ENCODE measurements at places on chromosomes 6 and 20.
A peak's percentile ranks its signal among the peaks of the same experiment; 100 is the strongest.

GRCh38 chr6:154981079-154981870 is 13.8 kb upstream of the TIAM2 start:
- no peak overlapping the region for H3K4me3 ChIP-seq
- H3K27ac ChIP-seq = no peak overlapping the region
- H3K4me1 ChIP-seq = no peaks in the 10 kb centered on the region
- DNase-seq = peak; percentile 40
- H3K36me3 ChIP-seq = no peaks in the 10 kb centered on the region

GRCh38 chr20:36687850-36688249 is 41.9 kb upstream of the SLA2 start:
- H3K4me1 ChIP-seq = no peaks in the 10 kb centered on the region
- H3K27me3 ChIP-seq = no peaks in the 10 kb centered on the region
- H3K27ac ChIP-seq = no peak overlapping the region
- no peak overlapping the region for H3K4me3 ChIP-seq
- no peak for DNase-seq

DNA sequence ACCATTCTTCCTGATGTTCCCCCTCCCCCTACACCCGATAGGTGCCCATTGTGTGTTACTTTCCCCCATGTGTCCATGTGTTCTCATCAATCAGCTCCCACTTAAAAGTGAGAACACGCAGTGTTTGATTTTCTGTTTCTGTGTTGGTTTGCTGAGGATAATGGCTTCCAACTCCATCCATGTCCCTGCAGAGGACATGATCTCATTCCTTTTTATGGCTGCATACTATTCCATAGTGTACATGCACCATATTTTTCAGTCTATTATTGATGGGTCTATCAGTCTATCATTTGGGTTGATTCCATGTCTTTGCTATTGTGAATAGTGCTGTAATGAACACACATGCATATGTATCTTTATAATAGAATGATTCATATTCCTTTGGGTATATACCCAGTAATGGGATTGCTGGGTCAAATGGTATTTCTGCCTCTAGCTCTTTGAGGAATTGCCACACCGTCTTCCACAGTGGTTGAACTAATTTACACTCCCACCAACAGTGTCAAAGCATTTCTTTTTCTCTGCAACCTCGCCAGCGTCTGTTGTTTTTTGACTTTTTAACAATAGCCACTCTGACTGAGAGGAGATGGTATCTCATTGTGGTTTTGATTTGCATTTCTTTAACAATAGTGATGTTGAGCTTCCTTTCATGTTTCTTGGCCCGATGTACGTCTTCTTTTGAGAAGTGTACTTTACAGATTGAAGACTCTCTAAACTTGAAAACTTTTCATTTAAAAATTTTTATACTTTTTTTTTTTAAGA is 41.0 kb upstream of the GCNT2 start:
- peaks cover 21% of the 10 kb centered on the region for H3K4me1 ChIP-seq
- H3K27me3 ChIP-seq = no peaks in the 10 kb centered on the region
- peak; percentile 35 for DNase-seq
- H3K27ac ChIP-seq = no peak overlapping the region

DNA sequence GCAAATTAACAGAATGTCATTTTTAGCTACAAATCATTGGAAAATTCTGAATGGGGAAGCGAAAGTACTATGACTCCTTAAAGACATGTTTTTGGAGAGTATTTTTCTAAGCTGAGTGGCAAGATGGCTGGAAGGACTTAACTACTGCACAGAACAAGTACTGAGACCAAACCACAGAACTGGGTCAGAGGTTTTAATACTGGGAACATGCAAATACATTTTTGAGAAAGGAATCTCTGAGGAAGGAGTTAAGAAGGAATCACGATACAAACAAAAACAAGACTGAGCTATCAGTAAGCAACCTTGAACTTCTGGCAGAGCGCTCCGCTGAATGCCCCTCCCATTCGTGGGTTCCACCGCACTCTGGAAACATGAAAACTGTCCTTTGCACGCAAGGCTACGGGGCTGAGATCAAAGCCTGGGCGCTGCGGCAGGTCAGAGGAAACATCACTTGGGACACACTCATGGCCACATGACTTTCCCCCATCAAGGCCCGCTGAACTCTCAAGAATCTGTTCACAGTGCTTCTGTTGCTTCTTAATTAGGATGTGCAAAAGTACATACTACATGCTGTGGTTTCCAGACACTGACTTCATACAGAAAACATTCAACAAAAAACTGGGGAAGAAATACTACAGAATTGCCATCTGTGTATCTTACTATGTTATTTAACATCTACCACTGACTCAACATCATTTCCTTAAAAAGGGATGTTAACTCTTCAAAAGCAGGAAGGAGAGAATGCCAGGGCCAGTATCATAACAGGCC is 27.8 kb downstream of the SLC23A2 start:
- H3K4me1 ChIP-seq = no peaks in the 10 kb centered on the region
- no peak overlapping the region for H3K27ac ChIP-seq
- DNase-seq = no peak
- H3K27me3 ChIP-seq = no peaks in the 10 kb centered on the region
- H3K4me3 ChIP-seq = no peak overlapping the region
- H3K36me3 ChIP-seq = peaks cover 16% of the 10 kb centered on the region

- no peaks in the 10 kb centered on the region for H3K27me3 ChIP-seq
- H3K27ac ChIP-seq = no peak overlapping the region
- DNase-seq = no peak
Measured at GRCh38 chr6:161429921-161430490, 156.1 kb upstream of the AGPAT4 start.

DNA sequence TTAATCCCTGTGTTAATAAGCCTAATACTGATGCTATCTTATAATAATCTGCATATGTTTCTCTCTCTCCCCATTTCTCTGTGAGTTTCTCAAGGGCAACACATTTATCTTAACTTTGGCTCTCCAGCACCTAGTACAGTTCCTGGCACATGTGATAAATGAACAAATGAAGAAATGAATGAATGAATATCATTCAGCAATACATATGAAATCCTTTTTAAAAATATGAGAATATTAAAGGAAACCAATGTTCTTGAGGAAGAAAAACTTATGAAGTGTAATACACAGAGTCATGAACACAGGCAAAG is 55.9 kb downstream of the PIGU start:
- no peak for DNase-seq
- peaks cover 23% of the 10 kb centered on the region for H3K36me3 ChIP-seq
- H3K27me3 ChIP-seq = no peaks in the 10 kb centered on the region
- H3K4me3 ChIP-seq = peak overlapping the region; percentile 9
- peak overlapping the region; percentile 65 for H3K27ac ChIP-seq
- peaks cover 11% of the 10 kb centered on the region for H3K4me1 ChIP-seq

DNA sequence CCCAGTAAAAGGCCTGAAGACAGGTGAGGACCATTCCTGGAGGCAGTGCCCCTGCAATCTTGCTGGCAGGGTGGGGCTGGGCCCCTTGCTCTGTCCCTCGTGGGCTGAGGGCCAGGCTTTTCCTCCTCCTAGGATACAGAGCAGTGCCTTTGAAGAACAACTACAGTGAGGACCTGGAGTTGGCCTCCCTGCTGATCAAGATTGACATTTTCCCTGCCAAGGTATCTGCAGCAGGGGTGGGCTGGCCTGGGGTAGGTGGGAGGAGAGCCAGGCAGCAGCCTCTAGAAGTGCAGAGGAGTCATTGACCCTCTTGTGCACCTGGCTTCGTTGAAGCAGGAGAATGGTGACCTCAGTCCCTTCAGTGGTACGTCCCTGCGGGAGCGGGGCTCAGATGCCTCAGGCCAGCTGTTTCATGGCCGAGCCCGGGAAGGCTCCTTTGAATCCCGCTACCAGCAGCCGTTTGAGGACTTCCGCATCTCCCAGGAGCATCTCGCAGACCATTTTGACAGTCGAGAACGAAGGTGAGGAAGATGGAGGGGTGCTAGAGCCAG is 36.5 kb downstream of the PLCG1 start:
- no peaks in the 10 kb centered on the region for H3K27me3 ChIP-seq
- H3K27ac ChIP-seq = peak overlapping the region; percentile 59
- peaks cover 53% of the 10 kb centered on the region for H3K36me3 ChIP-seq
- peaks cover 26% of the 10 kb centered on the region for H3K4me1 ChIP-seq

DNA sequence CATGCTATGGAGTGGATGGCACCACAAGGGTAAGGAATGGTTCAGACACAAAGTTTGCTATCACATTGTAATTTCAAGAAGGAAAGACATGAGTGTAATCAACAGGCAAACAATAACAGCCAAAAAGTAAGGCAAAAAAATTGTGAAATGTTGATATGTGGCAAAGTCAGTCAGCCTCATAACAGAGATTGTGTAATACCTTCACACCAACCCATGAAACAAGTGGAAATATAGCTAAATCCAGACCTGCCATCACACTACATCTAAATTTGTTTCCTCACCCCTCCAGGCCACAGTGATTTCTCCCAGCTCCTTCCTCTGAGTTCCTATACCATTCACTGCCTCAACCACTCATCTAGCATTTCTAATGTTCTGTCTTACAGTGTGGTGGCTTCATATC is 37.3 kb downstream of the SIM1 start:
- H3K27ac ChIP-seq = no peak overlapping the region
- no peak overlapping the region for H3K4me3 ChIP-seq
- no peaks in the 10 kb centered on the region for H3K36me3 ChIP-seq
- H3K27me3 ChIP-seq = no peaks in the 10 kb centered on the region

GRCh38 chr6:151437401-151437800 is 14.5 kb downstream of the RMND1 start:
- H3K27me3 ChIP-seq = no peaks in the 10 kb centered on the region
- H3K36me3 ChIP-seq = peaks cover 48% of the 10 kb centered on the region
- H3K27ac ChIP-seq = no peak overlapping the region

- no peaks in the 10 kb centered on the region for H3K27me3 ChIP-seq
- H3K4me3 ChIP-seq = peak overlapping the region; percentile 93
- peaks cover 43% of the 10 kb centered on the region for H3K4me1 ChIP-seq
- peak; percentile 64 for DNase-seq
Measured at GRCh38 chr6:125791151-125791819, 525 bp downstream of the NCOA7 start.

DNA sequence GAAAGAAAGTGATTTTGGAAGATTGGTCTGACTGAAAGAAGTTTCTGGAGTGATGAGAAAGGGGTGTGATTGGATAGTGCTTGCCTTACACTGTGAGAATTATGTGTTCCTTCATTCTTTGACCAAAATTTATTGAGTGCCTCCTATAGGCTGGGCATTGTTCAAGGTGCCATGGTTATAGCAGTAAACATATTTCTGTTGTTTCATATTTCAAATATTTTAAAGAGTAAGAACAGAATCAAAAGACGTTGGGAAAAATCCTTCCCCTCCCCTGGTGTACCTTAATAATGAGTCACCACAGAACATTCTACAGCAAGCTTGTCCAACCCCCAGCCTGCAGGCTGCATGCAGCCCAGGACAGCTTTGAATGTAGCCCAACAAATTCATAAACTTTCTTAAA is 78.6 kb downstream of the GCLC start:
- H3K4me3 ChIP-seq = peak overlapping the region; percentile 6
- H3K27ac ChIP-seq = peak overlapping the region; percentile 99
- H3K4me1 ChIP-seq = peaks cover 69% of the 10 kb centered on the region
- no peaks in the 10 kb centered on the region for H3K27me3 ChIP-seq

DNA sequence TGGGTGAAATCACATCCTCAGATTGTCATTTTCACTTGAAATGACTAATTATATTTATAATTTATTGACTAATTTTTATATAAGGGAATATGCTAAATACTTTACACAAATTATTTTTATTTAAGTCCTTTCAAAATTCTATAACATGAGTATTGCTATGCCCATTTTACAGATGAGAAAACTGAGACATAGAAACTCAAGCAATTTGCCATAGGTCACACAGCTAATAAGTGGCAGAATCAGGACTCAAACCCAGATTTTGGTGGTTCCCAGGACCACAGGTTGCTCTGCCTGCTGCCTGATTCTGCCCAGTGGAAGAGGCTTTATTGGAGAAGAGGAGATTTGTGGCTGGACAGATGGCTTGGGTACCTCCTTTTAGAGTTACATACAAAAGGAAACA is 4.9 kb downstream of the ALDH8A1 start:
- no peak for DNase-seq
- peaks cover 5% of the 10 kb centered on the region for H3K36me3 ChIP-seq
- no peaks in the 10 kb centered on the region for H3K4me1 ChIP-seq
- no peak overlapping the region for H3K27ac ChIP-seq
- H3K27me3 ChIP-seq = no peaks in the 10 kb centered on the region

GRCh38 chr6:44411141-44411540 is 23.6 kb downstream of the CDC5L start:
- DNase-seq = no peak
- no peaks in the 10 kb centered on the region for H3K27me3 ChIP-seq
- no peak overlapping the region for H3K4me3 ChIP-seq
- no peak overlapping the region for H3K27ac ChIP-seq
- H3K4me1 ChIP-seq = peaks cover 11% of the 10 kb centered on the region
- peaks cover 92% of the 10 kb centered on the region for H3K36me3 ChIP-seq

DNA sequence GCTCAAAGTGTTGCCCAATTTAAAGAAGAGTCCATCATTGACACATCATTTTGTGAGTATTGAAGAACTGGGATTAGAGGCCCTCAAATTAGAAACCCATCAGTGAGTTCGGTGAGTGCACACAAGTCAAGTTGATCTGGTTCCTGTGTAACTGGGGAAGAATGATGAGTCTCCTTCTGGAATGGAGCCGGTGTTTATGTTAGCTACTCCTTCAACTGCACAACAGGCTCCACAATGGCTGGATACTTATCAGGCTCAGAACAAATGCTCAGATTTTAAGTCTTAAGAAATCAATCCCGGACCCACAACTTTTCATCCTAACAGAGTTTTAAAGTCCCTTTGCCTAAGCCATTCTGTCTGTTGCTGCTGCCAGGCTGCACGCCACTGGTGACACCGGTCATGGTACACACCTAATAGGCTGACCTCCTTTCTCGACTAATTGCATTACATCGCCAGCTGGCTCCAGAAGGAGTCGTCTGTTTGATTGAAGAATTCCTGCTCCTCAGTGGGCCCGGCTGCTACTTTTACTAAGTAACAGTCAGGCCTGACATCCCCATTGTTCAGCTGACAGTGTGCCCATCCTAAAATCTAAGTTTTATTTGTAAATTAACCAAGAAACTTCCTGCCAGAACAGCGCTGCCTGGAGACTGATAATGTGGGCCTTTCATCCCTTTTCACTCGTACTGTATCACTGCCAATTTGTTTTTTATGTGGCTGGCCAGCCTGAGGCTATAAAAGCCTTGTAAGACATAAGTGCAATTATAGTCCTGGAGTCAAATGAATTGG is 130.4 kb downstream of the INSM1 start:
- no peak overlapping the region for H3K4me3 ChIP-seq
- H3K27ac ChIP-seq = no peak overlapping the region
- no peak for DNase-seq
- H3K4me1 ChIP-seq = no peaks in the 10 kb centered on the region
- H3K27me3 ChIP-seq = no peaks in the 10 kb centered on the region
- H3K36me3 ChIP-seq = peaks cover 40% of the 10 kb centered on the region
